ENCODE measurements at places on chromosomes 5 and 9. TPM values are rescaled to one million over a fixed set of nuclear protein-coding genes. Genes with fewer than 3 reads are reported as not detected.

- no peaks in the 10 kb centered on the region for H3K36me3 ChIP-seq
- no peak overlapping the region for H3K4me3 ChIP-seq
- H3K27ac ChIP-seq, result peak overlapping the region; percentile 36
- DNase-seq, result no peak
- H3K27me3 ChIP-seq, result no peaks in the 10 kb centered on the region
- peaks cover 79% of the 10 kb centered on the region for H3K4me1 ChIP-seq
Observed at GRCh38 chr5:141846031-141846430, 32.2 kb downstream of the PCDH1 start.

GRCh38 chr5:27494887-27495286, 456.5 kb upstream of the CDH9 start:
- no peaks in the 10 kb centered on the region for H3K27me3 ChIP-seq
- no peak overlapping the region for H3K27ac ChIP-seq
- H3K36me3 ChIP-seq, result no peaks in the 10 kb centered on the region
- no peak for DNase-seq
- no peak overlapping the region for H3K4me3 ChIP-seq
- no peaks in the 10 kb centered on the region for H3K4me1 ChIP-seq

- H3K4me3 ChIP-seq, result no peak overlapping the region
- H3K27ac ChIP-seq, result peak overlapping the region; percentile 82
- DNase-seq, result no peak
- H3K4me1 ChIP-seq, result peaks cover 75% of the 10 kb centered on the region
- H3K36me3 ChIP-seq, result no peaks in the 10 kb centered on the region
- no peaks in the 10 kb centered on the region for H3K27me3 ChIP-seq
Observed at GRCh38 chr5:150638053-150638444, 2.4 kb upstream of the SYNPO start.

Gene ADAMTS13
- 2.5 TPM for total RNA-seq

DNA sequence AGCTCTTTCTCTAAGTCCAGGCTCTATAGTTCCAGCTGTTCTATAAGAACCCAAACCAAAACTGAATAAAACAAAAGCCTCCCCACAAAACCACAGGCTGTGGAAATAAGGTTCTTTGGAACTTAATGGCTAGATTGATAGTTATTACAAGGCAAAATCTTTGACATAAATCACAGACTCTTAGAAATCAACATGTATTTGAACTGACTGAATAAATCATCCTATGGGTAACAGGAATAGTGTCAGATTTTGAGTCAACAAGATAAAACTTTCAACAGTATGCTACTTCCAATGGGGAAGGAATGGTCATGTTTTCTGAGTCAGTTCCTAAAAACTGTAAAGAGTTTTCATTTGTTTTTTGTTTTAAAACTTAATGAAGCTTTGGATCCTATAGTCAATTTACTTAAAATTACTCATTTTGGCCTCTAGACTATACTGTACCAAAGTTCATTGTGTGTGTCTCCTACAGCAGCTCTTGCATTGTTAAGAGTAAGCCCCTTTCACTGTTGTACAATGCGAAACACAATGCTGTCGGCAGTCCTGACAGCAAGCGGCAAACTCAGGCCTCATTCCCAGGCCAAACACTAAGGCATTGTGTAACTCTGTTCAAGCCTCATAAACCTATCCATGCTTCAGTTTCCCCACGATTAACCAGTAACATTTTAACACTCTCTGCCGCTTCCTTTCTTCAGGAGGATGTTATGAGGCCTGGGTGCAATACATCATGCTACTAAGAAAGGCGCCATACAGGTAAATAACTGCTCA, 134.1 kb downstream of the ARL15 start:
- no peak overlapping the region for H3K4me3 ChIP-seq
- DNase-seq, result no peak
- H3K36me3 ChIP-seq, result no peaks in the 10 kb centered on the region

Gene LIFR
- 89.8 TPM for total RNA-seq

Gene FCN2
- not detected for total RNA-seq

DNA sequence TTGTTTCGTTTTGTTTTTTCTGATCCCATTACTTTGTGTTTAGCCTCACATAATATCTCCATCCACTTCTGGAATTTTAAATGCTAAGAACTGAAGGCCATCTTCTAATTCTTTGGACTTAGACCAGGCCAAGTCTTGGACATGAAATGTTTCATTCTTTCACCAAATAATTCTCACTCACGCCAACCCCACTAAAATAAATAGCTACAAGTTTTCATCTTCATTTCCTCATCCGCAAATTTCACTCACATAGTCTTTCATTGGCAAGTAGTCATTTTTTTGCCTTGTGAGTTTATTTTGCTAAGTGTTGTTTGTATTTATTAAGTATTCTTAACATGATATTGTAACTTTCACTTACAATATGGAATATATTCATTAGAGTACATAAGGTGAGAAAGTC, 1188.6 kb upstream of the SEMA6A start:
- H3K27me3 ChIP-seq, result no peaks in the 10 kb centered on the region
- H3K27ac ChIP-seq, result no peak overlapping the region
- no peaks in the 10 kb centered on the region for H3K4me1 ChIP-seq
- no peaks in the 10 kb centered on the region for H3K36me3 ChIP-seq
- DNase-seq, result no peak

Gene PCDHA10
- total RNA-seq, result 2.2 TPM

GRCh38 chr9:35114113-35114839, 1.4 kb downstream of the ATOSB start:
- no peaks in the 10 kb centered on the region for H3K27me3 ChIP-seq
- peak overlapping the region; percentile 95 for H3K27ac ChIP-seq
- no peaks in the 10 kb centered on the region for H3K36me3 ChIP-seq
- H3K4me3 ChIP-seq, result peak overlapping the region; percentile 43
- peaks cover 54% of the 10 kb centered on the region for H3K4me1 ChIP-seq

DNA sequence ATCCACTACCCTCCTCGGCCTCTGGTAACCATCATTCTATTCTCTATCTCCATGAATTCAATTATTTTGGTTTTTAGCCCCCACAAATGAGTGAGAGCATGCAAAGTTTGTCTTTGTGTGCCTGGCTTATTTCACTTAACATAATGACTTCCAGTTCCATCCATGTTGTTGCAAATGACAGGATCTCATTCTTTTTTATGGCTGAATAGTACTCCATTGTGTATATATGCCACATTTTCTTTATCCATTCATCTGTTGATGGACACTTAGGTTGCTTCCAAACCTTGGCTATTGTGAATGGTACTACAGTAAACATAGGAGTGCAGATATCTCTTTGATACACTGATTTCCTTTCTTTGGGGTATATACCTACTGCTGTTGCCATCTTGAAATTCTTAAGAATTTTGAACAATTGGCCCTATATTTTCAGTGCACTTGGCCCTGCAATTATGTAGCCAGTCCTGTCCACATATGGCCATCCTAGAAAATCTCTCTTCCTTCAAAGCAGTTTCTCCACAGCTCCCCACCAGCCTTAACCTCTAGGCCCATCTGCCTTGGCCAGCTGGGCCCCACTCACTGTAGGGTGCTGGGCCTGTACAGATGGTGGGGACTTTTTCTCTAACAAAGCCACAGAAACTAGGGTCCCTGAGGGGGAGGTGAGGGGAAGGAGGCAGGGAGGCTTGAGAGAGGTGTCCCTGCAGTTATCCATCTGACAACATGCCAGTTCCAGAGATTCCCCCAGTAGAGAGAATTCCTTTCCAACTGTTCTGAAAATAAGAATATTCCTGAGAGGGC, 81.9 kb upstream of the LHFPL2 start:
- H3K4me1 ChIP-seq, result no peaks in the 10 kb centered on the region
- H3K36me3 ChIP-seq, result no peaks in the 10 kb centered on the region
- H3K27me3 ChIP-seq, result no peaks in the 10 kb centered on the region
- no peak for DNase-seq
- no peak overlapping the region for H3K4me3 ChIP-seq
- no peak overlapping the region for H3K27ac ChIP-seq

Gene RANBP3L
- total RNA-seq, result 1.1 TPM

Gene PKN3
- total RNA-seq, result 4.8 TPM

GRCh38 chr5:81397176-81397575, 3.2 kb upstream of the ACOT12 start:
- H3K27ac ChIP-seq, result no peak overlapping the region
- H3K36me3 ChIP-seq, result no peaks in the 10 kb centered on the region
- no peaks in the 10 kb centered on the region for H3K27me3 ChIP-seq
- H3K4me3 ChIP-seq, result no peak overlapping the region
- no peak for DNase-seq
- H3K4me1 ChIP-seq, result peaks cover 13% of the 10 kb centered on the region

- no peaks in the 10 kb centered on the region for H3K36me3 ChIP-seq
- H3K4me3 ChIP-seq, result no peak overlapping the region
- H3K27ac ChIP-seq, result no peak overlapping the region
- no peaks in the 10 kb centered on the region for H3K4me1 ChIP-seq
- no peak for DNase-seq
Observed at GRCh38 chr5:154989626-154990025, 23.9 kb upstream of the KIF4B start.

DNA sequence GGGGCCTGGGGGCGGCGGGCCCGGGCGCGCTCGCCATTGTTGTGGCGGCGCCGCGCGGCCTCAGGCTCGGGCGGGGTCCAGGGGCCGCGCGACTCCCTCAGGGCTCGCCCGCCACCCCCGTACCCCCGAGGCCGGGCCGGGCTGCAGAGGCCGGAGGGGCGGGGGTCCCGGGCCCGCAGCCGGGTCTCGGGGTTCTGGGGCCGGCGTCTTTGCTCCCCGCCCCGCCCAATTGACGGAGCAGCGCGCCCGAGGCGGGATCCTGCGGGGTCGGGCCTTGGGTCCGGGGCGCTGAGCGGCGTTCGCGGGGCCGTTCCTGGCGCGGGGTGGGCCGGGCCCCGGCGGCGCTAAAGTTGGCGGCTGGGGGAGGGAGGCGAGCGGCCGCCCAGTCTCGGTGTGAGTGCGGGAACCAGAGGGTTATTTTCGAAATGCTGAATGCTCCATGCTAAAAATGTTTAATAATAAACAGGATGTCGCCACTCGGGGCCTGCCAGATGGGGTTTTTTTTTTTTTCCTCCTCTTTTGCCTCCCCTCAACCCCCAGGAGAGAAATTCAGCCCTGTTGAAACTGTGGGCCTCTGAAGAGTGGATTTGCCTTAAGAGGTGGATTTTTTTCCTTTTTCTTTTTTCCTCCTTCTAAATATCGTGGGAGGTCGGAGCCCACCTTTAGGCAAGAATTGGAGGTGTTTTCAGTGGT, 724 bp downstream of the PRRC2B start:
- H3K4me3 ChIP-seq, result peak overlapping the region; percentile 76
- H3K36me3 ChIP-seq, result no peaks in the 10 kb centered on the region
- DNase-seq, result peak; percentile 44
- H3K27ac ChIP-seq, result peak overlapping the region; percentile 98

- no peak for DNase-seq
- no peaks in the 10 kb centered on the region for H3K27me3 ChIP-seq
- no peaks in the 10 kb centered on the region for H3K4me1 ChIP-seq
- no peak overlapping the region for H3K4me3 ChIP-seq
- no peaks in the 10 kb centered on the region for H3K36me3 ChIP-seq
- H3K27ac ChIP-seq, result no peak overlapping the region
Observed at GRCh38 chr9:14957109-14957508, 46.9 kb upstream of the FREM1 start.

DNA sequence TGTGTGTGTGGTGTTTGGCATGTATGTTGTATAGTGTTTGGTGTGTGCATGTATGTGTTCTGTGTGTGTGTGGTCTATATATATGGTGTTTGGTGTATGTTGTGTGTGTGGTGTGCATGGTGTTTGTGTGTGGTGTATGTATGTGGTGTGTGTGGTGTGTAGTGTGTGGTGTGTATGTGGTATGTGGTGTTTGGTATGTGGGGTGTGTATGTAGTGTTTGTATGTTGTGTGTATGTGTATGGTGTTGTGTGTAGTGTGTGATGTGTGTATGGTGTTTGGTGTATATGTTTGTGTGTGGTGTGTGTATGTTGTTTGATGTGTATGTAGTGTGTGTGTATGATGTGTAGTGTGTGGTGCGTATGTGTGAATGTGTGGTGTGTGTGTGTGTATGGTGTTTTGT, 78.8 kb downstream of the HMCN2 start:
- H3K4me3 ChIP-seq, result no peak overlapping the region
- DNase-seq, result no peak
- H3K4me1 ChIP-seq, result no peaks in the 10 kb centered on the region
- H3K27me3 ChIP-seq, result no peaks in the 10 kb centered on the region

Gene OMD
- 8.1 TPM for total RNA-seq

- H3K4me1 ChIP-seq, result no peaks in the 10 kb centered on the region
- DNase-seq, result no peak
- no peaks in the 10 kb centered on the region for H3K27me3 ChIP-seq
- H3K4me3 ChIP-seq, result no peak overlapping the region
- H3K27ac ChIP-seq, result no peak overlapping the region
- H3K36me3 ChIP-seq, result no peaks in the 10 kb centered on the region
Observed at GRCh38 chr9:2755285-2755684, 38.0 kb downstream of the KCNV2 start.
